ENCODE measurements at places on chromosomes 4 and X.

GRCh38 chr4:2832309-2832980, 11.2 kb upstream of the ADD1 start:
- peak; percentile 75 for DNase-seq

DNA sequence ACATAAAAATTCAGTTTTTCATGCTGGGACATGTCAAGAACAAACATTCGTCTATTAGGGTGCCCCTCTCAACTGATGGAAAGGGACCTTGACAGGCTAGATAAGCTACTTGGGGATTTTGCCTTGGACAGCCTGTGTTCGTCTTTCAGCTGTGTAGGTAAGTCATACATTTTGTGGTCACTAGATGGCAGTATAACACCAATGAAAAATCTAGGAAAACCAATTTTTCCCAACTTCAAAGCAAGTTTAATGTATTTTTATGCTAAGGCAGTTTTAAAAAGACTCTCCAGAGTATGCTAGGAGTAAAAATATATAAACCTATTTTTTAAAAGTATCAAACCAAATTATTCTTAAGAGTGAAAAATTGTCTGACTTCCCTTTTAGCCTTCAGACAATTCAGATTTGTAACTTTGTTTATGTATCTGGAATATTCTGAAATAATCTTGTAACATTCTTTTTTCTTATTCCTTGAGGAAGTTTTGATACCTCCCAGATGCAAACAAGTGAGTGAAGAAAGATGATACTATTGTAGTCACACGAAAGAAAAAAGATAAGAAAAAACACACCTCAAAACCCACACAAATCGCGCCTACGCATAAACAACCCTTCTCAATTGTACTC, 158.3 kb downstream of the CPE start:
- no peak for DNase-seq

GRCh38 chrX:133249266-133250058, 31.3 kb upstream of the TFDP3 start:
- DNase-seq: no peak

GRCh38 chr4:45036677-45037076, 310.3 kb upstream of the GNPDA2 start:
- no peak for DNase-seq

- DNase-seq: no peak
Observed at GRCh38 chr4:47641755-47642154, 156.7 kb downstream of the ATP10D start.

- no peak for DNase-seq
Observed at GRCh38 chr4:178296669-178297068, 854.4 kb upstream of the AGA start.
